ENCODE measurements at places on chromosomes 1 and 21.

DNA sequence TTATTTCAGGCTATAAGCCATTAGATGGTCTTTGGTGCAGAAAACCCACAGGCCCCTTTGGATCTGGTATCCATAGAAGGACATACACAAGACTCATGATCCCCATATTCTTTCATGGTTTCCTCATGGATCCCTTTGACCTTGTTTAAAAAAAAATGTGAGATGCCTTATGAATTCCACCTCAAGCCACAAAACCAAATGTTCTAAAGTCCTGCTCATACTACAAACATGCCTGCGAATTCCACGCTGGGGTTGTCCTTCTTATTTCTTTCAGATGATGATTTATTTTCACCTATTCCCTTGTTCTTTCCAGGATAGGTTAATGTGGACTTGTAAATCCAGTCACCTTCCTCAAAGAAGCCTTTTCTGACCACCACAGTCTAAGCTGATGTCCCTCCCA, 256.9 kb upstream of the DPYD start:
- no peak for DNase-seq

DNA sequence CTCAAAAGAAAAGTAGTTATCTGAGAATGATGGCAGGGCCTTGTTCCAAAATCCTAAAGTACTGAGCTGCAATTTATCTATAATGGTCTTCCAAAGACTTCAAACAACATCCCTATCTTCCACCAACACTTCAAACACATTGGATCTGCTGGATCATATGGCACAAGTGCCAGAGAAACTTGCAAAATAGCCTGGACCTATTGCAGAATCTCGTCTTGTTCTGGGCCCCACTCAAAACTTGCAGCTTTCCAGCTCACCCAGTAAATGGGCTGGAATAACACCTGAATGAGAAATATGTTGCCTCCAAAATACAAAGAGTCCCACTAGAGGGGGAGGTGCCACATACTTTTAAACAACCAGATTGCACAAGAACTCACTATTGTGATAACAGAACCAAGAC, 44.0 kb upstream of the PKN2 start:
- no peak for DNase-seq

- DNase-seq = no peak
Measured at GRCh38 chr21:38083535-38083934, 167.3 kb upstream of the KCNJ6 start.

DNA sequence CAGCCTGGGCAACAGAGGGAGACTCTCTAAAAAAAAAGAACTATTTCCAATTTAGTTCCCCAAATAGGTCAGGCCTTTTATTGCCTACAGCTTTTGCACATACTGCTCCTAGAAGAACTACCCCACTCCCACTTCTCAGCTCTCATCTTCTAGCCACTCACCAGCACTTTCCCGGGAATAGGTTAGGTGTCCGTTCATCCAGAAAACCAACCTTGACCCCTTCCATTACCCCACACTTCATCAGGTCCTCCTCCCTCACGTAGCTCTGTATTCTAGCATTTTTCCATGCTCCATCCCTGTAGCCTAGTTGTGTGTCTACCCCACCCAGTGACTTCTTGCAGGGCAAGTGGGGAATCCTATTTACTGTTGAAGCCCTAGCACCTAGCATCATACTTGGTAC, 42.6 kb downstream of the C8B start:
- no peak for DNase-seq

DNA sequence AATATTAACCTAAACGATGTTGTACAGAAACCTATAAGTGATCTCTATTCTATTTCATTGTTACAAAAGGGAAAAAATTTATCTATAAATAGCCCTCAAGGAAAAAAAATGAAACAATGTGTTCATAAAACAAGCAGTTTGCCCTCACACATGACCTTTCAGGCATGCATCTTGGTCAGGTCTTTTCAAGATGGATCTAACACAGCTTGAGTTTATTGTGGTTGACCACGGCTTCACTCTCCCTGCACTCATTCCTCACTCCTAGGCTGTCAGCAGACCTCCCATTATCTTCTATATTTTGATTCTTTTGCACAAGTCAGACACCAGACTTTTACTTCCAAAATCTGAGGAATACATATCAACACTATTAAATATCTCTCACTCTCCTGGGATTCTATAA, 544.3 kb downstream of the KCNT2 start:
- no peak for DNase-seq

DNA sequence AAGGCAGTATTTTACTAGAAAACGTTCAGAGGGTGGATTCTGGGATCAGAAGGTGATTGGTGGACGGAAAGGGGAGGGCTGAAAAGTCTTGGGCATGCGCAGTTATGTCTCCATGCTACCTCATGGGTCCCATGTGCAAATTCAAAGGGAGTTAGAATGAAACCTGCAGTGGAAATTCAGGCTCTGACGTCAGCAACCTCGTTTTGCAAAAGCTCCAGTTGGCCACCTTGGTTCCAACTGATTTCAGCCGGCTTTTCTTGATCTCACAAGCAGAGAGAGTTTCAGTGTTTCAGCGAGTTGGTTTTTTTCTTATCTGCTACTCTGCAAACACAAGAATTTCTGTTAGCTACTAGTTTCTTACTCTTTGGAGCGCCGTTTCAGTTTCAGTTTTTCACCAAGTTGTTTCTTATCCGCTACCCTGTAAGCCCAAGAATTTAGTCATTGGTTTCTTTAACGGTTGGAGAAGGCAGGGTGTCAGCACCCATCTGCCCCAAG, 69.8 kb upstream of the PGBD5 start:
- no peak for DNase-seq

- DNase-seq = no peak
Measured at GRCh38 chr21:36807422-36807928, 108.6 kb downstream of the SIM2 start.

DNA sequence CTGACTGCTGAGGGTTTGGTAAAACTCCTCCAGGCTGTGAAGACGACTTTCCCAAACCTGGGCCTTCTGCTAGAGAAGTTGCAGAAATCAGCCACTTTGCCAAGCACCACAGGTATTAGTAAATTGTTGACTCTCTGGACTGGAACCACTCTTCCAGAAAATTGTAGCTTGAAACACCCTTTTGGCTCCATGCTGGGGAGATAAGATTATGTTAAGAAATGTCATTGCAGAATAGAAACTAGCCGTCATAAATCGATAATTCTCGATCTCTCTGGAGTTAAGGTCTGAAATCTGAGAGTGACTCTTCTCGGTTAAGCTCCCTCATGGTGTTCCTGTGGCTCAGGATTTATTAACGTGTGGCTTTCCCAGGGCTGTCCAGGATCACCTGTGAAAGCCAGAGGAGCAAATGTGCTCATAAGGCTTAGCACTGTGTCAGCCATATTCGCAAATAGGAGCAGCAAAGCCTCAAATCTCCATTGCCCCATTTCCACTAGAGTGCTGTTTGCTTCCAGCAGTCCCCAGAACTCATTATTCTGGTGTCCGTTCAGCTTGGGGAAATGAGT, 54.6 kb downstream of the ZBTB40 start:
- DNase-seq = no peak

GRCh38 chr1:76443217-76443616, 368.7 kb downstream of the ST6GALNAC3 start:
- no peak for DNase-seq

DNA sequence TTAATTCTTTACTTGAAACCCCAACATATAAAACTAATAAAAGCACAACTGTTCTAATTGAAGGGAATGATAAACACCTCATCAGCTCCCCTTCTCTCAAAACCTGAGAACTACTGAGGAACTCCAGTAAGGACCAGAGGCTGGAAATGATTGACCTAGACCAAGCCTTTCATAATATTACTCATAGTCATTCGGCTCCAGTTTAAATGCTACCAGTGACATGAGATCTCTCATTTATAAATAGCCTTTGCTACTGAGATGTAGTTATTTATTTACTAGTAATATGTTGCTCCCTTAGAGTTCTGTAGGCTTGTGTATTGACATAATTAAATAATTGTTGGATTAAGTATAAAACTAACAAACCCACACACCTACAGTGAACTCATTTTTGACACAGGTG, 209.8 kb upstream of the PRMT6 start:
- no peak for DNase-seq

GRCh38 chr1:33615546-33615945, 143.1 kb downstream of the ZSCAN20 start:
- no peak for DNase-seq

- DNase-seq = no peak
Measured at GRCh38 chr1:59013276-59013927, 229.6 kb upstream of the JUN start.

DNA sequence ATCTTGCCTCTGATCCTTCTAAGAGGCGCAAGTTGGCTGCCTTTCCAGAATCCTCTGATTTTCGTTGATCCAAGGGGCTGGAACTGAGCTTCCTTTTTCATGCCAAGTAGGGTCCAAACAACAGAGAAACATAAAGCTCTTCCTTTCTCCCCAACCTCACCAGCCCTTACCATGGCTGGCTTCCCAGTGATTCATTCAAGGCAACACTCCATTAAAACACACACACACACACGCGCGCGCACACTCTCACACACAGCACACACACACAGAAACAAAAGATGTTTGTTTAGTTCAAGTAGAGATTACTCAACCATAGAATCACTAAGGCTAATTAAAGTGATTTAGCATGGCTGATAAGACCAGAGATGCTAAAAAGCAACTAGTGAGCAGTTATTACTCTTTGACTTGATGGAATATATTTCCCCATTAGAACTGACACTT, 13.0 kb upstream of the GUCA2A start:
- DNase-seq = no peak

- DNase-seq = no peak
Measured at GRCh38 chr1:12134716-12135115, 32.1 kb upstream of the TNFRSF1B start.

DNA sequence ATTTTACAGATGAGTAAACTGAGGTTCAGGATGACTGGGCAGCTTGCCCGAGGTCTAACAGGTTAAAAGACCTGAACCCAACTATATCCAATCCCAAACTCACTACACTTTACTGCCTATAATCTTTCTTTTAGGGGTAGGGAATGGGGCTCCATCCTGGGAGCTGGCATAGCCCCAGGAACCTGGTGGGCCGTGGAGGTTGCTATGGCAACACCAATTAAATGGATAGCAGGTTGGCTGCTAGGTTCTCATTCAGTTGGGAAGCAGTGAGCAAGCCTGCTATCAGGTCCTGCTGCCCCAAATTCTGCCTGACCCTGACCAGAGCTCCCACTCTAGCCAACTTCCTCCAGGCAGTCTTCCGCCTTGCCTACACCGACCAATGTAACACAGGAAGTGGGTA, 40.9 kb downstream of the LRP8 start:
- DNase-seq = no peak

DNA sequence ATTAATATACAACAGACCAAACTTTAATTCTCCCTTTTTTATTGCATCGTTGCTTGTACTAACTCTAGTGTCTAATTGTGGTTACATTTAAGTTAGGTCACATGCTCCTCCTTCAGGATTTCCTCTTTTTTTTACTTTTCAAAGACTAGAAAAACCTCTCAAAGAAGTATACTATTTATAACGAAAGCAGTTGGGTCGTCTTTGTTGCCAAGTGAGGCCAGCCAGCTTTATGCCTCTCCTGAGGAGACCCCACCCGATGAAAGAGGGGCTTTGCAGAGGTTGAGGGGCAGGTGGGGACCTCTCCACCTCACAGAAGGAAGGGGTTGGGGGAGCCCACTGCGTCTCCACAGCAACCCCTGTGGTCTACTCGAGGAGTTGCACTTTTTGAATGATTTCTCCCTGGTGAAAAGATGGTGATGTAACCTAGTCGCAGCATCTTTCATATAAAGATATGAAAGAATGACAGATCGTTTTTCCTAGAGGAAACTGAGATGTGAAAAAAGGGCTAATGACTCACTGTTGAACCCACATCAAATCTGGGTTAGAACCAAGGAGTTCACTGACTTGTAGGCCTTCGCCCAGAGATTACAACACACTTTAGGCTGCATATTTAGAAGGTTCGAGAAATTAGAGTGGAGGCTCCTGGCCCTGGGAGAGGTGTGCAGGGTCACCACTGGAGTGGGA, 6.4 kb downstream of the TGFB2 start:
- DNase-seq = peak; percentile 18

DNA sequence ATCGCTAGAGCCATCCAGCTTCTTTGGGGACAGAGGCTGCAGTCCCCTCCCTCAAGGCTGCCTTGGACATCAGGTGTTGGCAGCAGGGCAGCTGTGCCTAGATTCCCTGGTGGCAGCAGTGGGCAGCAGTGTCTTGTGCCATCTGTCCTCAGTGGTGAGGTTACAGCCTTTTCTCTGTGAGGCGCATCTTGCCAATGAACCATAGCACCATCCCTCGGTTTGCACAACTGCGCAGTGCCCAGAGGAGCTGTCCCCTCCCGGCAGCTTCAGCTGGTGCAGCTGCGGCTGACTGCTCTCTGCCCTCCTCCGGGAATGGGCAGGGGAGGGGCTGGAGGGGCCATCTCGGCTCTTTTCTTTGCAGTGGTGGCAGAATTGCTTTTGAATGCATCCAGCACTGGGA, 59.0 kb upstream of the C8B start:
- no peak for DNase-seq

- no peak for DNase-seq
Measured at GRCh38 chr1:160219062-160219929, 14.1 kb downstream of the PEA15 start.

DNA sequence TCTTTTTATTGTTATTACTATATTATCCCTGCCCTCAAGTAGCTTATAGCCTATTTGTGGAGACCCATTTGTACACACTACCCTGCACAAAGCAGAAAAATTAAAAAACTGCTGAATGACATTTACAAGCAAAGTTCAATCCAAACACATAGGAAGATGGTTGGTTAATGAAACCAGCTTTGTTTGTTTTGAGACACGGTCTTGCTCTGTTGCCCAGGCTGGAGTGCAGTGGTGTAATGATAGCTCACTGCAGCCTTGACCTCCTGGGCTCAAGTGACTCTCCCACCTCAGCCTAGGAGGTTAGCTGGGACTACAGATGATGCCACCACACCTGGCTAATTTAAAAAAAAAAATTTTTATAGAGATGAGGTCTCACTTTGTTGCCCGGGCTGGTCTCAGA, 31.6 kb downstream of the TGFB2 start:
- DNase-seq = no peak

DNA sequence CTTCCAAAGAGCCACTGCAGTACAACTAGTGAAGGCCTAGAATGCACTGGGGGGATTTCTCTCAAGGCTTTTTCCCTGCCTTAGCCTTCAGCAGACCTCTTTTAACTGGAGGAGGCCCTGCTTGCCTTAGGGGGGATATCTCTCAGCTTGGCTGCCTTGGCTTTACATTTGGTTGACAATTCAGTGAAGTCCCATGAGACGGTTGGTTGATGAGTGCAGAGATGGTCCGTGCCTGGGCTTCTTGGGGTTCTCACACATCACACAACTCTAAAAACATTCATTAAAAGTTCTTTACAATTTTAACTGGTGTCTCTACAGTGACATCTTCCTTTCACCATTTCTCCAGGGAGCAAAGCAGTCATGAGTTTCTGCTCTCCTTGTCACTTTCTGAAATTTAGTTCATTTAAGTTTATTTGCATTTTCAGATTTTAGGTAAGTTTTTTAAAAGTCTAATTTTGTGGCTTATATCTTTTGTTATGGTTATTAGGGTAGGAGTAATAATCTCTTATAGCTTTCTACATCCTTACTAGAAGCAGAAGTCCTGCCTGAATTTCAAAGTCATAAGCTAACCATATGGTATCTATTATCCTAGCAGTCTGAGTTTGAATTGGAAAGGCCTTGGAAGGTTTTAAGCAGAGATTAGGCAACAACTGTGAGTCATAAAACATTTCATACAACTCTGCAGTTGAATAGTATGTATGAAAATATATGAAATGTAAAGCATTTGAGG, 487.6 kb downstream of the DPYD start:
- DNase-seq = no peak
